ENCODE measurements at places on chromosomes 1 and 21. TPM values are rescaled to one million over a fixed set of nuclear protein-coding genes. Genes with fewer than 3 reads are reported as not detected.

LGR6 gene
- 2.7 TPM for total RNA-seq

FCGR3A gene
- total RNA-seq: 1.00 TPM

DNA sequence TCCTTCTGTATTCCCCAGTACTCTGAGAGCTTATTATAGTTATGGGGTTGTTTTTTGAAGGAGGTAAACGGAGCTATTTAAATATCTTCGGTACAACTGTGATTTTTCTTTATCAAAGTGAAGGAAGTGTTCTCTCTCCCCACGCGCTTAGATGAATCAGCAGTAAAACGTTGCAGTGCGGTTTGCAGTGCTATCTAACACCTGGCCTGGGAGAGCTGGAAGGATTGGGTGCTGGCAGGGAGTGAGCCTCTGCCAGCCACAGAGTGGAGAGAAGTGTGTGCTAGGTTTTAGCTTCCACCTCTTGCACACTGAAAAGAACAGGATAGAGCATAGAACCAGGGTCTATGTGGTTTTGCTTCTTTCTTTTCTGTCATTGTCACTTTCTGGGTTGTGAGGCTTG lies 165.9 kb downstream of the SDCCAG8 start:
- peak; percentile 84 for ATAC-seq

DNA sequence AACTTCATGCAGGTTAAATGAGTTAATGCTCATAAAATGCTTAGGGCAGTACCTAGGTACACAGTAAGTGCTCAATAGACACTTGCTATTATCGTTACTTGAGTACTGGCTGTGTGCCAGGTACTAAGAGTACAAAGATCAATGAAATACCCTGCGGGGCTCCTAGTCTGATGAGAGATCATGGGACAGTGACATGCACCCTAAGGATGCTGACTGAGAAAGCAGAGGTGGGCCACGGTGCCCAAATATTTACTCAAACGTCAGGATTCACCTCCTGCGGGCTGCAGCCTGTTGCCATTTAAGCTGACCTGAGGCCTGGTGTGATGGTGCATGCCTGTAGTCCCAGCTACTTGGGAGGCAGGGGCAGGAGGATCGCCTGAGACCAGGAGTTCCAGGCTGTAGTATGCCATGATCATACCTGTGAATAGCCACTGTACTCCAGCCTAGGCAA lies 19.8 kb upstream of the LUZP1 start:
- ATAC-seq: no peak

GRCh38 chr21:45538381-45539045 lies 3.7 kb downstream of the SLC19A1 start:
- ATAC-seq: no peak

GRCh38 chr1:117780687-117781475 lies 148.5 kb downstream of the GDAP2 start:
- no peak for ATAC-seq

Measured in esophagus mucosa (tissue), 1 donor.